Activated CD8-positive, alpha-beta memory T cell treated with anti-CD3 and anti-CD28 coated beads for 1 hour (primary cell): ENCODE measurements at places on chromosomes 4 and X.

GRCh38 chr4:37365888-37366287 lies 121.3 kb downstream of the NWD2 start:
- no peak for DNase-seq

DNA sequence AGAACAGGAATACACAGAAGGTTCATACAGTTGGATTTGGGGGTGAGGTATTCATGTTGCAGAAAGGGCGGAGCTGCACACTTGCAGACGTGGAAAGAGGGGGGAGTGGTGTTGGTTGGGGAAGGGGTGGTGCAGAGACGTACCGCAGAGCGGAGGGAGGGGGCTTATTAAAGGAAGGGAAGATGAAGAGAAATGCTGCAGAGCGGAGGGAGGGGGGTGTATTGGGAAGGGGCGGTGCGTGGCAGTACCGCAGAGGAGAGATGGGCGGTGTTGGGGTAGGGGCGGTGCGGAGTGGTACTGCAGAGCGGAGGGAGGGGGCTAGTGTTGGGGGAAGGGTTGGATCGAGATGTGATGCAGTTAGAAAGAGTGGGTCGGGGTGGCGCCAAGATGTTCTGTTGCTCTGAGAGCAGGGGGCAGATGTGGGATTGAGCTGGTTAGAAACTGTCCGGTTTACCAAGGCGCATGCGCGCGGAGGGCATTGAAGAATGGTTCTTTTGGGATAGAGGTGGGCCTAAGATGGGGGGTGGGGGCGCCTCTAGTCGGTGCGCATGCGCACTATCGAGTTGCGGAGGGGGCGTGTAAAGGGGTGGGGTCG lies 900 bp downstream of the TRO start:
- peak; percentile 31 for DNase-seq

- no peak for DNase-seq
Observed at GRCh38 chr4:182478475-182478874, 235.3 kb downstream of the TENM3 start.

GRCh38 chr4:87042986-87043820 lies 108.4 kb downstream of the AFF1 start:
- DNase-seq, result no peak
